ENCODE measurements at places on chromosomes 7 and 10.
A peak's percentile ranks its signal among the peaks of the same experiment; 100 is the strongest.

- no peak for DNase-seq
Observed at GRCh38 chr10:98861962-98862361, 373.7 kb downstream of the HPSE2 start.

DNA sequence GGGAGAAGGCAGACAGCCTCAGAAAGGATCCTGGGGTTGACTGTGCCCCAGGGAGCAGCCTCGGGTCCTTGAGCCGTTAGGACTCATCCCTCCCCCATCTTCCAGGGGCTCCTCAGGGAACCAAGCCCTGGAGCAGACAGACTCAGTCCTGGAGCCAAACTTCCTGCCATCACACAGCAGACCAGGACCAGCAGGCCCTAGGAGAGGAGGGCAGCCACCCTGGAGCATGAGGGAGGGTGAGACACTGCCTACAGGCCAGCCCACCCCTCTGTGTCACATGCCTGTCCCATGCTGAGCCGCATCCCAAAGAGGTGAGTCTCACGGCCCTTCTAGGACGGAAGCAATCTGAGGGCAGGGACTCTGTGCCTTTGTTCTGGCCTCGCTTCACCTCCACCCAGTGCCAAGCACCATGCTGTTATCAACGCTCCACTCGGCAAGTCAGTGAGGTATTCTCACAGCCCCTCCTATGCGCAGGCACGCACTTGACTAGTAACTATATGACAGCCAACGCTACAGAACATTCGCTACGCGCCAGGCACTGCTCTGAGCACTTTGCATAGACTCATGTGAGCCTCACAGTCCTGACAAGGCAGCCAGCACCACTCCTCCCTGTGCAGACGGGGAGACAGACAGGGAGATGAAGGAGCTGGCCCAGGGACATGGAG, 19.1 kb downstream of the MAD1L1 start:
- DNase-seq, result no peak

- DNase-seq, result no peak
Observed at GRCh38 chr7:70834424-70834823, 297.5 kb upstream of the GALNT17 start.

DNA sequence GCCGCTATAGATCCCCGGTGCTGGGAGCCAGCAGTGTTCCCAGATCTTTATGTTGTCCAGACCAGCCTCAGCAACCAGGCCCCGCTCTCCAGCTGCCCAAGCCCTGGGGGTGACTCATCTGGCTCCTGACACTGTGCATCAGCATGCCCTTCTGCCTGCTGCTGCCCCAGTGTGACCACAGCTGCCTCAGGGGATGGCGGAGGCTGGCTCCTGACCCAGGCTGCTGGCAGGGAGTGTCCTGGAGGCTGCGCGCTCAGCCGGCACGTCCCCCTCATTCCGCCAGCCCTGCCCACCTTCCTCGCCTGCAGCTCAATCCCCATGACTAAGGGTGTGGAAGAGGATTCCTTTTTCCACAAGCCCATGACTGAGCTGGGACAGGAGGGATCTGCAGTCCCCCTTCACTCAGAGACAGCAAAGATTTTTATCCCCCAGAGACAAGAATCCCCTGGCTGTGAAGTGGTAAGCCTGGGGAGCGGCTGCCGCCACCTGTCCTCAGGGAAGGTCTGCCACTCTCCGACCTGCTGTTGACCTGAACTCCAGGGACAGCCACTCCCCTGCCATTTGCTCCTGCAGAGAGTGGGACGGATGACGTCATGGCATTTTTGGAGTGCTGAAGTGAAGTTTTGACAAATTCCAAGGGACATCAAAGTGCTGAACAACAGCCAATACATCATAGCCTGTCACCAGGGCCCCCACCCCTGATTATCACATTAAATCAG, 182.8 kb upstream of the BMPER start:
- DNase-seq, result no peak

DNA sequence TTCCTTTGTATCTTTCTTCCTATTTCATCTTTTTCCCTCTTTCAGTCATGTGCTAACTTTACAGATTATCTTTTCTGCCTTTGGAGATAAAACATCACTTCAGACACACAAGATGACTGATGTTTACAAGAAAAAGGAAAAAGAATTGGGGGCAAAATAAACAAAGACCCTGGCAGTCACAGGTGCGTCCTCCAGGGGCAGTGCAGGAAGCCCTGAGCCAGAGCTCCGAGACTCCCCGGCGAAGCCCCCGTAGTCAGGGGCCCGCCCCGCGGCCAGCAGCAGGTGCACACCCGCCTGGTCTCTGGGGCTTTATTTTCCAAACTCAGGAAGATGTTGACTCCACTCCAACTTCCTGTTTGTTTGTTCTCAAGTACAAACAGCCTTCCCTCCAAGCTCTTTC, 10.2 kb downstream of the STK32C start:
- DNase-seq, result no peak

GRCh38 chr7:80066639-80067038, 68.0 kb upstream of the GNAI1 start:
- DNase-seq, result no peak

GRCh38 chr10:80462299-80462980, 8.3 kb downstream of the TSPAN14 start:
- no peak for DNase-seq

DNA sequence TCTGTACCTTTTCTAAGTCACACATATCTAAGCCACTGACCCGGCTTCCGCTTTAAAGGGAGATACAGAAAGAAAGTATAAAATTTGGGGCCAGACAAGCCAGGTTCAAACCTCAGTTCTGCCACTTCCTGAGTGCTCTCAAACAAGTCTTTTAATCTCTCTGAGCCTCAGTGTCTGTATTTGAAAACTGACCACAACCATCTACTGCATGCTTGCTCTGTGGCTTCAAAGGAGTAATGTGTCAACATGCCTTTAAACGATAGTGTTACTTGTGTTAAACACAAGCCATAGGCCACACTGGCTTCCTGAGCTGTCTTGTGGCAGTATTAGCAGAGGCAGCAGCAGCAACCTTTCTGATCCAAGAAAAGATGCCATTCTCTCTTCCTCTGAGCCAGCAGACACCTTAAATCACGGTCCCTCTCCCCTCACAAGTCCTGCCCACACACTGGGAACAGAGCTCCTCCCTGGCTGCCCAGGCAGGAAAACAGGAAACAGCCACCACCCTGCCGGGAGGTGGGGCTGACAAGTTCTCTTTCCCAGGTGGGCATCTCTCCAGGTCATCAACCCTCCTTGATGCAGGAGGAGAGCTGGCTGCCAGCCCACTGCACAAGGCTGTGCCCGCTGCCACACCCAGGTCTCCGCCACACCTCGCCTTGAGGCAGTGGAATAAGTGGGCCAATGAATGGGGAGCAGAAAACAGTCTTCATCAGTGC, 10.7 kb downstream of the HIP1 start:
- peak; percentile 33 for DNase-seq

DNA sequence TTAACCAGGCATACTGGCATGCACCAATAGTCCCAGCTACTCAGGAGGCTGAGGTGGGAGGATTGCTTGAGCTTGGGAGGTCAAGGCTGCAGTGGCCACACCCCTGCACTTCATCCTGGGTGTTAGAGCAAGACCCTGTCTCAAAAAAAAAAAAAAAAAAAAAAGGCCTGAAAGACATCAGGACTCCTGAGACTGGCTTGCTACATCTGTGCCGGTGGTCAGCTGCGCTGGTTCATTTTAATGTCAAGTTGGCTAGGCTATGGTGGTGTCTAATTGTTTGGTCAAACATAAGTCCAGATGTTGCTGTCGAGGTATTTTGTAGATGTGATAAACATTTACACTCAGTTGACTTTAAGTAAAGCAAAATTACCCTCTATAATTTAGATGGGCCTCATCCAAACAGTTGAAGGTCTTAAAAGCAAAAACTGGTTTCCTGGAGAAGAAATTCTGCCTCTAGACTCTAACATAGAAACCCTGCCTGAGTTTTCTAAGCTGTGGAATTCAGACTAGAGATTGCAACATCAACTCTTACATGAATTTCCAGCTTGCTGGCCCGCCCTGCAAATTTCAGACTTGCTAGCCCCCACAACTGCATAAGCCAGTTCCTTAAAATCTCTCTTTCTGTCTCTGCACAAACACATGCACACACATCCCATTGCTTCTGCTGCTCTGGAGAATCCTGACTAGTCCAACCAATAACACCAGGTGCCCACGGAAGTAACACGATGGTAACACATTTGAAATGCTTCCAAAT, 18.2 kb downstream of the MYOF start:
- no peak for DNase-seq

- DNase-seq, result no peak
Observed at GRCh38 chr10:17282311-17282710, 54.3 kb downstream of the VIM start.

DNA sequence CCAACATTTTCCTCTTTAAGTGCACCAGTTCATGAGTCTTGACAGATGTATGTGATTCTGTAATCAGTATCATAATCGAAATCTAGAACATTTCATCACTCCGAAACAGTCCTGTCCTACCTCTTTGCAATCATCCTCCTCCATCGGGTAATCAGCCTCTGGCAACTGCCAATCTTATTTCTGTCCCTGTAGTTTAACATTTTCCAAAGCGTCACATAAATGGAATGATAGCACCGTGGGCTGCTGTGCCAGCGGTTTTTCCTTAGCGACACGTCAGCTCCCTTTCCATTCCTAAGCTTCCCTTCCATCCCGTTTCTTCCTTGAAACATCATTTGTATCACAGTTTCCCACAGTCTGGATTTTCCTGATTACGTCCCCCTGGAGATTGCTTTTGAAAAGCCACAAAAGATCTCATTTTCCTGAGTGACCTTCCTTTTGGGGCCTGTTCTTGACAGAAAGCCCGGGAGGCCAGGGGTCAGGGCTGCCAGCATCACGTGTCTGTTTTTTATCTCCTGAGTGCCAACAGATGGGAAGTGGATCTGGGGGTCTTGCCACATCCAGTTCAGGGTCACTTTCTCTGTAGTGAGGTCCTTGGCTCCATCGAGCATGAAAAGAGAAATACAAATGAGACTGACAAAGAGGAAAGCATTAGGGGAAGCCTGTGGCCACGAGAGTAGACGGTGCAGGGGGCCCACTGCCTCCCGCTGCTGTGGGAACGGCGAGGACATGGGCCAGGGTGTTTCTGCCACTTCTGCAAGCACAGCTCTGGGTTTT, 31.6 kb downstream of the TMEM120A start:
- peak; percentile 9 for DNase-seq

DNA sequence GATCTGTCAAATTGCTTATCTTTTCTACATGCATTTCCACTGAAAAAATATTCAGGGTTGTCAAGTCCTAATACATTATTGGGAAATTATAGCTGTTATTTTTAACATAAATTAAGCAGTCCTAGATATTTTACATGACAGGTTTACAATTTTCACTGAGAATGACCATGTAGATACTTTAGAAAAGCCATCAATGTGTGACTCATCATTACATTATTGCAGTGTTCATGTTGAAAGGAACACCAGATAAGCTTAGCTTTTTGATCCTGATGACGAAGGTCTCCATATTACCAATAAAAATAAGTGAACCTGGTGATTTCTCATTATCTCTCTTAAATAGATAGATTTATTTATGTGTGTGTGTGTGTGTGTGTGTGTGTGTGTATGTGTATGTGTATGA, 529.5 kb upstream of the PCDH15 start:
- DNase-seq, result no peak

DNA sequence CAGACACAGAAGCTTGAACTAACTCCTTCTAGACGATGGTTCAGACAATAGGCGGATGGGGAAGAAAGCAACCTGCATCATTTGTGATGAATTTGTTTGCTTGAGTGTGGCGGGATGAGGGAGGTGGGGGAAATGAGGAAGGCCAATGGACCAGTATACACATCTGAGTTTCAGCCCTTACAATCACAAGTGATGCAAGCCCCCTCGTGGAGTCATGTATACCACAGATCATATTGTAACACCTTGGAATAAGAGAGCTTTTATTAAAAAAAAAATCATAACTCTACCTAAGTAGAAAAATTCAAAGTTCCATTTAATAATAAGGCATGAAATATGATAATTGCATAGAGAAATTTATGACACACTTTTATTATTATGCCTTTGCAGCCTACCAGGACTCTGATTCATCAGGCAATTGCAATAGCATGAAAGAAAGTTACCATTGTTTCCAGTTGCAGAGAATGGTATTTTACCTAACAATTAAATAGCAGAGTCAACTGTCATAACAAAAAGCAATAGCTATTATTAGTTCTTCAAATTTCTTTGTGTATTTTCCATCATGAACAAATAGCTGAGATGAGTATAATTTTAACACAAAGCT, 230.2 kb upstream of the AKR1E2 start:
- DNase-seq, result no peak

DNA sequence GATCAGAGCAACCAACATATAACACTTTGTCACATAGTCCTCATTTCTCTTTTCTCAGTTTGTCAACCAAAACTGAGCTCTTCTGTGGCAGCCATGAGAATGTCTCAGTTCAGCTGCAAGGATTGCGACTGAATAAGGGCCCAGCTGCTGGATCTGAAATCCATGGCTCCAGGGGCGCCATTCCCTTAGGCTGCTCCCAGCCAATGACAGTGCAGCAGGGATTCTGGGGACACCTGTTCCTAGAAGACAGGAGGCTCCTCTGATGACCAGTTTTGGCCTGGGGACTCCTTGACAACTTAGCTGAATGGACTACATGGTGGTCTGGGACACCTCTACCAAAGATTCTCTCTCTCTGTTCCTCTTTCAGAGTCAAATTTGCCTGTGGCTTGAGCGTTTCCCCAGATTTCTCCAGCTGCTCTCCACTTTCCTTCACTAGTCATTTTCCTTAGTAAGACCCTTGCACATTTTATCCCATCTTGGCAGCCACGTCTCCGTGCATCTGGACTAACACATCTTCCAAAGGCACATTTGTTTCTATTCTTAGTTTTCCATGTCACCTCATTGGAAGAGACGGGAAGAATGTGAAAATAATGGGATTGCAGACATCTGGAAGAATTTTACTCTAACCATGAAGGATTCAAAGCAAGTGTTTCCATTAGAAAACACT, 28.1 kb upstream of the KIF5B start:
- DNase-seq, result no peak

DNA sequence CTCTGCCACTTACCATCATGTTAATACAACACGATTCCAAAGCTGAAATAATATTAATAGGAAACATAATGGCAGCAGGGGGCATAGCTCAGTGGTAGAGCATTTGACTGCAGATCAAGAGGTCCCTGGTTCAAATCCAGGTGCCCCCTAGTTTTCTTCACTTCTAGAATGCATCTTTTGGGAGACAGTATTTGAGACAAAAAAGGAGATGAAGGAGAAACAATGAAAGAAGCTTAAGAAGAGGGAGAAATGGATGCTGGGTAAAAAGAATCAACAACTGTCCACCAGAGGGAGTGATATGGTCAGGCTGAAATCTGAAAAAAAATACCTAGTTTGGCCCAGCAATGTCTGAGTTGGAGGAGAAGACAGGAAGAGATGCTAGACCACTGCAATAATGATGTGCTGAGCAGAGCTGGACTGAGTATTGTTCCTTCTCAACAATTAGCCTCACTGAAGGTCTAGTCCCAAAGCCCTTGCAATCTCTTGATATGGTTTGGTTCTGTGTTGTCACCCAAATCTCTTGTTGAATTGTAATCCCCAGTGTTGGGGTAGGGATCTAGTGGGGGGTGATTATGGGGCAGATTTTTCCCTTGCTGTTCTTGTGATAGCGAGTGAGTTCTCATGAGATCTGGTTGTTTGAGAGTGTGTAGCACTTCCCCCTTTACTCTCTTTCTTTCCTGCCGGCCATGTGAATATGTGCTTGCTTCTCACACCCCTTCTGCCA, 48.3 kb downstream of the ZNF783 start:
- peak; percentile 68 for DNase-seq
